ENCODE measurements at places on chromosomes 5 and 9.

- no peak for DNase-seq
Observed at GRCh38 chr9:20568400-20568799, 53.9 kb downstream of the MLLT3 start.

GRCh38 chr9:123453831-123454321, 97.9 kb downstream of the CRB2 start:
- DNase-seq = no peak

GRCh38 chr5:56674441-56674840, 140.9 kb upstream of the MAP3K1 start:
- DNase-seq = no peak

- DNase-seq = no peak
Observed at GRCh38 chr5:136036293-136036911, 7.6 kb downstream of the TGFBI start.

GRCh38 chr5:94847726-94848125, 229.3 kb downstream of the SLF1 start:
- DNase-seq = no peak

GRCh38 chr9:91882627-91883026, 67.4 kb downstream of the ROR2 start:
- DNase-seq = no peak

GRCh38 chr5:161380486-161380885, 166.0 kb downstream of the GABRB2 start:
- DNase-seq = no peak

DNA sequence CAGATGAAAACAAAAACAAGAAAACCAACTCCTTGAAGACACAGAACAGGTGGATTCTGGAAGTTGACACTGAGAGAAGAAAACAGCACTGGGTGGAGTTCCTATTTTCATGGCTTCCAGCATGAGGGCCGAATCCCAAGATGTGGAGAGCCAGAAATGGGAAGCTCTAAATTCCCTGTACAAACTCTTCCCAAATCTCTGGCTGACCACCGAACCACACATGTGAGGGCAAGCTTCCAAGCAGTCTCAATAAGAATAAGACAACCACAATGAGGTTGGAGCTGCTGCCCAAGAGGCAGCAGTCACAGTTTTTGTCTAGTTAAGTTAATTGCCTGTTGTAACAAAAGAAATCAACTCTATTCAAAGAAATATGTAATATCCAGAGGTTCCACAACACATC, 339.3 kb upstream of the SLC30A5 start:
- DNase-seq = no peak

DNA sequence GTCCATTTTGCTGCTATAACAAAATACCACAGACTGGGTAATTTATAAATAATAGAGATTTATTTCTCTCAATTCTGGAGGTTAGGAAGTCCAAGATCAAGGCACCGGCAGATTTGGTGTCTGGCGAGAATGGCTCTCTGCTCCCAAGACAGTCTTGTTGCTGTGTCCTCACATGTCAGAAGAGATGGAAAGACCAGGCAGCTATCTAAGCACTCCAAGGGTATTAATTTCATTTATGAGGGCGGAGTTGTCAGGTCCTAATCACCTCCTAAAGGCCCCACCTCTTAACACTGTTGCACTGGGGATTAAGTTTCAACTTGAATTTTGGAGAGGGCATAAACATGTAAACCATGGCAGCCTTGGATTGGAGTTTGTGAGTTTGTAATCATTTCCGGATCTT, 30.3 kb downstream of the ADCY2 start:
- no peak for DNase-seq

- no peak for DNase-seq
Observed at GRCh38 chr5:154286557-154286956, 96.0 kb downstream of the GALNT10 start.

Measured in KG1 (cell line).